Cerebellar nuclear complex (tissue), 1 donor: ENCODE measurements at places on chromosomes 7 and 10.
A peak's percentile ranks its signal among the peaks of the same experiment; 100 is the strongest.

- no peak for DNase-seq
Observed at GRCh38 chr7:4200546-4201094, 481.5 kb upstream of the FOXK1 start.

DNA sequence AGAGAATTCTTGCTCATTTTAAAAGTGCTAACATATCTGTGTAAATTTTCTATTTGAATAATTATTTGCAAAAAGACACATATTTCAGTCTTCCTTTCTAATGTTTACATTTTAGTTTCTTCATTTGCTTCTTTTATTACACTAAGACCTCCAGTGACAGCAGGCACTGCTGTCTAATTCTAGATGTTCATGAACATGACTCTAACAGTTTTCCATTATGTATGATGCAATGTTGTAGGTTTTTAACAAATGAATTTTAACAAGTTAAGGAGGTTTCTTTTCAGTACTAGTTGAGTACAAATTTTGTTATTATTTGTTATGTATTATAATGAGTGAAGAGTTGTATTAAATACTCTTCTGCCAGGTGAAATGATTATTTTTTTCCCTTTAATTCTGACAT is 83.6 kb downstream of the GRB10 start:
- DNase-seq, result no peak

DNA sequence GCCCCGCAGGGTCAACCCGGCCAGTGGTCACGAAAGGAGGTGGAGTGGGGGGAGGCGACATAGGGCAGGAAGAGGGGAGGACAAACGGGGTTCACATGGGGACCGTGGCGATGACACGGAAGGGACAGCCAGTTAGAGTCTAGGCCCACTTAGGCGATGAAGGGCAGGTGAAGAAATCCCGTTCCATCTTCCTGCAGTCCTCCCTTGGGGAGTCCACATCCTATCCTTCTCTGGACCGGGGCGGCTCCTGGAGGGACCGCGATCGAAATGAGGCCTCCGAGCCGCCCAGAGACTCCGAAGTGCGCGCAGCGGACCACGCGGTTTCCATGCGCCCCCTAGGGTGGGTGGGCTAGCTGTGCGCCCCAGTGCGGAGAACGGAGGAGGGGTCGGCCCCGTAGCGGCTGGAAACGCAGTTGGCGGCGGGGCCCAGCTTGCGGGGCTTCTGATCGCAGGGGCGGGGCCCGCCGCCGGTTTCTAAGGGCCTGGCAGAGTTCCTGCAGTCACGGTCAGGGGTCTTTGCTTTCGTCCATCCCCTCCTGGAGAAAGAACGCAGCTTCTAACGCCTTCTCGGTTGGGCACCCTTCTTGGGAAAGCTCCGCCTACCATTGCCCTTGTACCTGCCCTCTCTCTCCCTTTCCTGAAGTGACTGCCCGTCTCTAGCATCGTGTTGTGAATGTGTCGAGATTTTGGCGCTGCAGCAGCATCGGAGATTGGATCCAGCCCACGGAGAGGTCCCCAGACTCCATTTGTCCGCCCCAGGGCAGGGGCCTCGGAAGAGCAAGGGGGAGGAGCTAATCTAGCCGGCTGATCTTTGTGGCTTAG is 17.9 kb upstream of the TMEM225B start:
- peak; percentile 15 for DNase-seq

DNA sequence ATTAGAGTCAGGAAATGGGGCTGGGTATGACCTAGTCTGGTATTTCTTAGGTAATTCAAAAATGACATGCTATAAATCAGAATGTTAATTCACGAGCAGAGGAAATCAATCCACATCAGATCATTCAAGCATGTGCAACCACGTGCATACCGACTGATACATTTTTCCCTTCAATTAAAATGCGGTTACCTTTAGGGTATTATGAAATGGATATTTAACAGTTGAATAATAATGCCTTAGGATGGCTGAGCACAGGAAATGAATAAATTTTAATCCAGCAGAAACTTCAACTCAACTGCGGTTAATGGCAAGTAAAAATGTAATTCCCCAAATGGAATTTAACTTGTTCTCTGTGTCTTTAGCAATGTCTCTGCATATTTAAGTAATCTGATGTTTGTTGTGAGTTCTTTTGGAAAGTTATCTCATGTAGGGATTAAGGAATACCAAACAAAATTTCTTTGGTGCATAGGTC is 9.2 kb downstream of the CPA2 start:
- no peak for DNase-seq

DNA sequence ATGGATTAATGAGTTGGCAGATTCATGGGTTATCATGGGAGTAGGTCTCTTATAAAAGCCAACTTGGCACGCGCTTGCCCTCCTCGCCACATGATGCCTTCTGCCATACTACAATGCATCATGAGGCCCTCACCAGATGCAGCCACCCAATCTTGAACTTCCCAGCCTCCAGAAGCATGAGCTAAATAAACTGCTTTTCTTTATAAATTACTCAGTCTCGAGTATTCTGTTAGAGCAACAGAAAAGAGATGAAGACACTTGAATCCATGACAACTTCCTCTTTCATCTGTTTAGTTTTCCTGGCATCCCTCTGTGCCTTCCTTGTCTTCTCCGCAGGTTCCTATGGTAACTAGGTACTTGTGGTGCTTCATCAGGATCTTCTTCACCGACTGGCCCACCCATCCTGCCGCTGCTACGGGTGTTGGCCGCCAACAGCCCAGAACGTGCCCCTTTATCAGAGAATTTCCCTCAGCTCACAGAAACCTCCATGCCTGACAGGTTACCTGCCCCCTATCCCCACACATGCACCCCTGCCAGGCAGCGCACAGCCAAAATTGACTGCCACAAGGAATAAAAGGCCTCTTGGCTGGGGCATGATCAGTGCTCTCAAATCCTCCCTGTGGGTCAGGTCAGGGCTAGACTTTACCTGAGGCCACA is 28.0 kb upstream of the PPIF start:
- DNase-seq, result no peak

DNA sequence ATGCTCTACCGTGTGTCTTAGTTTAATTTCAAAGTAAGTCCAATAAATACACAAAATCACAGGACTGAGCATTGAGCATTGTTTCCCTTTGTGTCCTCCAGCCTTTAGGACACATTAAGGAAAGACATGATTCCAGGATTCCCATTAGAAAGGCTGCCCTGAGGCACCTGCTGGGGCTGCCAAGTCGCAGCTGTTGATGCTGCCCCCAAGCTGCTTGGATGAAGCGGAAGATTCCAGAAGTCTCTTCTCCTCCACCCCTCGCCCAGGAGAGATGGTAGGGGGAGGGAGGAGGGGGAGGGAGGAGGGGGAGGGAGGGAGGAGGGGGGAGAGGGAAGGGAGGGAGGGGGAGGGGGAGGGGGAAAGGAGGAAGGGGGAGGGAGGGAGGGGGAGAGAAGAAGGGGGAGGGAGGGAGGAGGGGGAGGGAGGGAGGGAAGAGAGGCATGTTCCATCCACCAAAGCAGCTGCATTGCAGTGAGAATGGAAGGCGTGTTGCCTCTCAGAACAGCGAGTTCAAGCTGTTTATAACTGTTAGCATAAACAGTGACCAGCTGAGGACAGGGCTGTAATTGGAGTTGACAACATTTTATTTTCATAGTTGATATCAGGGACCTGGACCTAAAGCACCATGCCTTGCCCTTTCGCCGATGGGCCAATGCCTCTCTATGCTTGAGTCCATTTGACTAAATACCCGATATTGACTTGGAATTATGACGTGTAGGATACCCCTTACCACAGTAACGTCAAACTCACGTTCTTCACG is 67.3 kb downstream of the DIP2C start:
- DNase-seq, result no peak

DNA sequence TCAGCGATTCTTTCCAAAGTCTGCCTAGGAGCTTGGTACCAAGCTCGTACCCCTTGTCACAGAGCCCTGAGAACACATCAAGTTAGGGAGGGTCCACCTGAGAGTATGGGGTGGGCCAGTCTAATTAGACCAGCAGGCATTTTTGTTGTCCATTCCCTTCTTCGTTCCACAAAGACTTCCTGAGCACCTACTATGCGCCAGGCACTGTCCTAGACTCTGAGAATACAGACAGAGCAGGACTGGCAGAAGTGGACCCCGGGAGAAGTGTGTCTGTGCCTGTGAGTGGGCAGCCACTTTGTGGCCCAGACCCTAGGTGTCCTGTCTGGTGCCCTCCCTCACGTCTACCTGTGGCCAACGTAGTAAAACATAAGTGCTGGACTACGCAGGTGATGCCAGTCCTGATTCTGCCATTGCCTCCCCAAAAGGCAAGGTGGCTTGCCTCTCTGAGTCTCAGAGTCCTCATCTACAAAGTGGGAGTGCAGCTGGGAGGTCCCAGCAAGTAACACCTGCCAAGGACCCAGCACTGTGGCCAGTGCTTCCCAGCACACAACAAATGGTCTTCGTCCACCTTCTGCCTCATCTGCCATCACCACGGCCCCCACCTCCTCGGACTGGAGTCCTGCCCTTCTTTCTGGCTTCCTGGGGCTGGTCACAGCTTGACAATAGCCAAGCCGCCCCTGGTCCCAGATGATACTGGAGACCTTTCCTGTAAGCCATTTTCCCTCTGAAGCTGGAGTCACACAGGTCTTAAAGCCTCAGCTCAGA is 54.3 kb upstream of the DUSP5 start:
- no peak for DNase-seq

DNA sequence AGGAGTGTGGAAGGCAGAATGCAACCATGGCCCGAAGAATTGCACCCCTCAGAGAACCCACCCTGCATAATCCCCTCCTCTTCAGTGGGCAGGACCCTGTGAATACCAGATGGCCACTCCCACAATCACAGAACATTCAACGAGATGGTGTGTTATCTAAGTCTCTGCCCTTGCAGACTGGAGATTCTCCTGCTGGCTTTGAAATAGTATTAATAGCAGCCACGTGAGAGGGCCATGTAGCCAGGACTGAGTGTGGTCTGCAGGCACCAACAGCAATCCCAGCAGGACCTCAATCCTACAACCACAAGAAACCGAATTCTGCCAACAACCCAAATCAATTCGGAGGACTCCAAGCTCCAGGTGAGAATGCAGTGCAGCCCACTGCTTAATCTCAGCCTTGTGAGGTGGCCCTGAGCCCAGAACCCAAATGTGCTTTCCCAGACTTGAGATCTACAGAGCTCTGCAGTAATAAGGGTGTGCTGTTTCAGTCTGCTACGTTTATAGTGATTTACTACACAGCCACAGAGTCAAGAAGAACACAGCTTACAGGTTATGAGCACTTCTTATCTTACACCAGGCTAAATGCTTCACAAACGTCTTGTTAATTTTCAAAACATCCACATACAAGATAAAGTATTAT is 72.1 kb downstream of the VOPP1 start:
- no peak for DNase-seq

DNA sequence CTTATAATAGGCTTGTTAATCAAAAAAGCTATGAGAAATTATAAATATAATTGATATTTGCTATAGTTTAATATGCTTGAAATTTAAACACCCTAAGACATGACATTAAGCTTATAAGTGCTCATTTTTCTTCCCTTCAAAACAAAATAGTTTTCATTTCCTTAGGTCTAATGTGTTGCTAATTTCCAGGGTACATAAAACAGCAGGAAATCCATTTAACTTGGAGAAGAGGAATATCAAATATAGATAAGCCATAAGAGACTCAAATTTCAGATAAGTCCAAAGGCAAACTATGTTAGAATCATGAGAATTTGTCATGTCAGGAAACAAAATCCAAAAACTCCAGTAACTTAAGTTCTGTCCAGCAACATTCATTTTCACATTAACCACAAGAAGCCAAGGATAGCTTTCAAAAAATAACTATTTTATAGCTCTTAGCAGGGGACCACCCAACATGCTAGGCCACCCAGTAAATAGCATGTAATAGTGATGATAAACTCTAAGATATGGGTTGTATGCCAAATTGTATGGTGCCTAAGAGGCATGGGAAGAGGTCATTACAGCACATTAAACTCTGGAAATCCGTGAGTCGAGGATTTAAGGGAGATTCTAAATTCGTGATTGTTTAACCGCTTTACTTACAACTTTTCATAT is 298.1 kb downstream of the CRPPA start:
- DNase-seq, result no peak

GRCh38 chr10:75540357-75540966 is 109.0 kb downstream of the LRMDA start:
- no peak for DNase-seq

- DNase-seq, result no peak
Observed at GRCh38 chr7:55432939-55433784, 68.0 kb downstream of the LANCL2 start.

GRCh38 chr10:61870526-61870895 is 31.0 kb upstream of the ARID5B start:
- DNase-seq, result no peak

GRCh38 chr7:74174606-74175082 is 488 bp downstream of the EIF4H start:
- no peak for DNase-seq

- DNase-seq, result peak; percentile 3
Observed at GRCh38 chr7:141262101-141263090, 188.5 kb downstream of the TMEM178B start.

GRCh38 chr7:121278120-121279021 is 50.4 kb upstream of the WNT16 start:
- no peak for DNase-seq

DNA sequence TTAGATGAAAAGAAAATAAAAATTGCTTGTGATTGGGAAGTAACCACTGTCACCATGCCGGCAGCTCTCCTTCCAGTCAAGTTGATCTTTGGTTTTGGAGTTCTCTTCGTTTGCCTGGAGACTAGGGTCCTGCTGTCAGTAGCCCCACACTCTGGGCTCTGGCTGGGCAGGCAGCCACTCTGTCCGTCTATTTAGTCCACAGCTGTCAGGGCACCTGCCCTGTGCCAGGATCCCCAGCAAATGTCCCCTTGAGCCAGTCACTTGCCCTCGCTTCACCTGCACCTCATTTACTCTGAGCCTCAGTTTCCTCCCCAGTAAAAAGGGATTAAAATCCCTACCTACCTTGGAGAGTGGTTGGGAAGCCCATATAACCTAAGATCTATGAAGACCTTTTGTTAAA is 55.5 kb downstream of the PAX2 start:
- DNase-seq, result no peak

- DNase-seq, result no peak
Observed at GRCh38 chr7:155066417-155066950, 3.6 kb upstream of the HTR5A start.

DNA sequence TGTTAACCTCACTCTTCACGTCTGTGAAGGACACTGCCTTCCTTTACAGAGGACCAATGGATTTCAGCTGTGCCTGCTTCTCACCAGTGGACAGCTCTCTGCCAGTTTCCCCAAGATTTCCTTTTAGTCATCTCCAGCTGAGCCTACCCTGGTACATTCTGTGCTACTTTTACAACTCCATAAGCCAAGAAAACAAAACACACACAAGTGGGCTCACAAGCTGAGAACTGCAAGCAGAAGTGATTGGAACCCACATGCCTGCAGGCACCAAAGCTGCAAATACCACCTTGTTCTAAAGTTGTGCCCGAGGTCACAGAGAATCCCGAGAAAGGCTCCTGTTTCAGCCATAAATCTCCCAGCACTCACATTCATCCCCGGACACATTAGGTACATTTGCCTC is 636.8 kb downstream of the PHTF2 start:
- no peak for DNase-seq

DNA sequence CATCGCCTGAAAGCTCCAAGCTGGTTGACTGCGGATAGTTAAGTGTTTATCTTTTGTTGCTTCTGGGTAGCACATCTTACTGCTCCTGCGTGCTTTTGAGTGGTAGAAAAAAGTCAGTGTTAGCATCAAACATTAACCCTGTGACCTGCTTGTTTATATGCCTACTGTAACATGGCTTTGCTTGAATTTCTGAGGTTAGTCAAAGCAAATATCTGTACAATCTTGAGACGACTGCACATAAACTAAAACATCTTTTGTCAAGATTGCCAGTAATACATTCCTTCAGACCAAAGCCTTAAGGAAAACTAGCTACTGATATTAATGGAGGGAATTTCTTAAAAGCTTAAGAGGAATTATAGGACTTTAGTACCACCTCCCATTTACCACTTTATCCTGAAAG is 163.7 kb downstream of the BAMBI start:
- DNase-seq, result no peak

- no peak for DNase-seq
Observed at GRCh38 chr10:130222381-130222780, 86.2 kb downstream of the GLRX3 start.
